ENCODE measurements at places on chromosomes 16 and 17.

GRCh38 chr16:48498769-48499631 is 111.0 kb downstream of the N4BP1 start:
- no peak for DNase-seq

DNA sequence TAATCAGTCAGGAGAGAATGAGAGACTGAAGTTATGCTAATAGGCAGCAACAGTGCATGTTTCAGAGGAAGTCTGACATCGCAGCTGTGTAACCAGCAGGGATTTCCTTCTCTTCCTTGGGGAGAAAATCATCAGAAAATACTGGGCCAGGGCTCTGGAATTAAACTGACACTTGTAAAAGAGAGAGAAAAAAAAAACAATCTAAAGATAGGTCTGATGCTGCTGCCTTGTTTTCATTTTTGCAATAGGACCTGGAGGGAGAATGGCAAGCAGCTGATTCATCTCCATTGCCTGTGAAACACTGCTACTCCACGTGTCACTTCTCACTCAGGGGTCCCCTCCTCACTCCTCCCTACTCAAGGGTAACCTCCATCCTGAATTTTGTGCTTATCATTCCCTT is 17.7 kb upstream of the CORO6 start:
- no peak for DNase-seq

GRCh38 chr16:24748242-24748641 is 18.8 kb downstream of the TNRC6A start:
- DNase-seq: no peak

DNA sequence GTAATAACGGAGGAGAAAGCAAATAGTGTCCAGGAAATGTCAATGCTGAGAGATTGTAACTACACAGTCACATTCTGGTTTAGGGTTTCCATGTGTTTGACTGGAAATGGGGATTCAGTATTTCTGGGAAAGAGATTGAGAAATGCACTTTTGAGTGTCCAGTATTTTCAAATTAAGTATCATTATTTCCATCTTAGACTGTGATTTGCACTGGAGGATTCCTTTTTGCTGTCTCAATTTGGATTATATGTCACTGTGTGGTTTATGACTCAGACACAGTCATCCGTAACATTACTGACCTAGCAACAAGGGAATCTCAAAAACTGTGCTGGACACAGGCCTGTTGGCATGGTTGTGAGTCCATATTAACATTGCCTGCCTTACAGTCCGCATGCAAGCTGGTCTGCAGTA is 681.4 kb downstream of the CDH11 start:
- DNase-seq: no peak

GRCh38 chr17:6046431-6046830 is 23.7 kb upstream of the WSCD1 start:
- no peak for DNase-seq

- no peak for DNase-seq
Observed at GRCh38 chr17:27386206-27387075, 69.8 kb upstream of the KSR1 start.

DNA sequence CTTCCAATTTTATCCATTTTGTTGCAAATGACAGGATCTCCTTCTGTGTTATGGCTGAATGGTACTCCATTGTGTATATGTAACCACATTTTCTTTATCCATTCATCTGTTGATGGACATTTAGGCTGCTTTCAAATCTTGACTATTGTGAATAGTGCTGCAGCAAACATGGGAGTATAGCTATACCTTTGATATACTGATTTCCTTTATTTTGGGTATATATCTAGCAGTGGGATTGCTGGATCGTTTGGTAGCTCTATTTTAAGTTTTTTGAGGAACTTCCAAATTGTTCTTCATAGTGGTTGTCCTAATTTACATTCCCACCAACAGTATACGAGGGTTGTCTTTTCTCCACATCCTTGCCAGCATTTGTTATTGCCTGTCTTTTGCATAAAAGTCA is 67.8 kb downstream of the BRIP1 start:
- DNase-seq: no peak

DNA sequence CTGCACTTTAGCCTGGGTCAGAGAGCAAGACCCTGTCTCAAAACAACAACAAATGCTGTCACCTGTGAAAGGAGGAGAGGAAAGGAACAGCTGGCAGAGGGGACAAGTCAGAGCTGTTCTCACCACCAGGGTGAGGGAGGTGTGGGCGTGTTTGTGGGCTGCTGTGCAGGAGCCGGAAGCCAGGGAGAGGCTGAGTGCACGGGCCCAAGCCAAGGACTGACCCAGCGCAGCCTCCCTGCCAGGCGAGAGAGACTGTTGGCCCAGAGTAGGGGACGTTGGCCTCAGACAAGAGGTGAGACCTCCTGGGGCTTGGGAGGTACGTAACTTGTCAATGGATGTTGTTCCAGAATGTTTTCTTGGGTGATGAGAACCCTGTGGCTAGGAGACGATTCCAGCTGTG is 10.7 kb downstream of the SPNS2 start:
- DNase-seq: no peak

DNA sequence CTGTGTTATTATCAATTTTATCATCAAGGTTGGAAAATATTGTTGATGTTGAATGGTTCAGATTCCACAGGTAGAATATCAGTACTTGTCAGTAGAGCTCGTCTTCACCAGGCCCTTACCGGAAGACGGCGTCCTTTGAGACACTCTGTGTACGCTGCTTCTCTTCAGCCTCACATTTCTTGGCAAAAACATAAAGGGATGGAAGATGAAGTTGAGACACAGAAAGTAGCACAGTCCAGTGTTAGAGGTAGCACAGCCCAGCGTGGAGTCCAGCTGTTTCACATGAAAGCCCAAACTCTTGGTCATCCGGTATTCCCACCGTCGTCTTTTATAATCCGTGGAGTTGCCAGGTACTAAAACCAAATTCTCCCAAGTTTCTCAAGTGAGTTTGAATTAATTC is 30.4 kb downstream of the ATP2C2 start:
- DNase-seq: no peak

DNA sequence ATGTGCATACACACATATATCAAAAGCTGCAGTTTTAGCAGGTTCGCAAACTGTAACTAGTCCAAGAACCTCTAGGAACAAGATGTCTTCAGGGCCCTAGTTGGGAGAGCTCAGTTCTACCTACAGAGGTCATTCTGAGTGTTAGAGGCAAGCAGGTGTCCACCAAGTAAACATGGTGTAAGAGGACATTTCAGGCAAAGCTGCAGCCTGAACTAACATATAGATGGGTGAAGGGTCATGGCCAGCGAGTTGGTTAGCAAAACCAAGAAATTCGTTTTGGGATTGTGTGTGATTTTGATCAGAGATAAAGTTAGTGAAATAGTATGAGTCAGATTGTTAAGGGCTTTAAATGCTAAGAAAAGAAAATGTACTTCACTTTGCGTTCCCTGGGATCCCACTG is 24.6 kb downstream of the C17orf75 start:
- no peak for DNase-seq

GRCh38 chr16:17926866-17927399 is 409.6 kb downstream of the NPIPA8 start:
- DNase-seq: no peak

DNA sequence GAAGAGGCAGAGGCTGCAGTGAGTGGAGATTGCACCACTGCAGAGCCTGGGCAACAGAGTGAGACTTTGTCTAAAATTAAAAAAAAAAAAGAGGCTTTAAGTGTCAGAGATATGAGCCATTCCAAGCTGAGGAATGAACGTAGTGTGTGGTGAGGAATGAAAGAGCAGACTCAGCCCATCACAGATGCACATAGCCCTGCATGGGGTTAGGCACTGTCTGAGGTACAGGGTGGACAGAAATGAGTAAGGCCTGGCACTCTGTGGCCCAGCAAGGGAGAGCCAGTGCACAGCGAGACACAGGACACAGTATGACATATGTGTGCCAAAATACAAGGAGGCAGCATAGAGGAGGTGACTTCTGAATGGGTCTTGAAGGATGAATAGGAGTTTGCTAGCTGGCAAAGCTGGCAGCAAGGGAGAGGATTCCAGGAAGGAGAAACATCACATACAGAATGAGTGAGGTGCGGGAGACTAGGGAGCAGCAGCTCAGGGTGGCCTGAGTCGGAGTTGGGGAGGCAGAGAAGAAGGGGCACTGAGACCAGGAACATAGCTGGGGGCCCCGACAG is 8.7 kb upstream of the ZNF469 start:
- DNase-seq: no peak

GRCh38 chr16:1580256-1580655 is 31.6 kb downstream of the IFT140 start:
- no peak for DNase-seq

- DNase-seq: no peak
Observed at GRCh38 chr16:75340741-75341491, 89.5 kb upstream of the BCAR1 start.

DNA sequence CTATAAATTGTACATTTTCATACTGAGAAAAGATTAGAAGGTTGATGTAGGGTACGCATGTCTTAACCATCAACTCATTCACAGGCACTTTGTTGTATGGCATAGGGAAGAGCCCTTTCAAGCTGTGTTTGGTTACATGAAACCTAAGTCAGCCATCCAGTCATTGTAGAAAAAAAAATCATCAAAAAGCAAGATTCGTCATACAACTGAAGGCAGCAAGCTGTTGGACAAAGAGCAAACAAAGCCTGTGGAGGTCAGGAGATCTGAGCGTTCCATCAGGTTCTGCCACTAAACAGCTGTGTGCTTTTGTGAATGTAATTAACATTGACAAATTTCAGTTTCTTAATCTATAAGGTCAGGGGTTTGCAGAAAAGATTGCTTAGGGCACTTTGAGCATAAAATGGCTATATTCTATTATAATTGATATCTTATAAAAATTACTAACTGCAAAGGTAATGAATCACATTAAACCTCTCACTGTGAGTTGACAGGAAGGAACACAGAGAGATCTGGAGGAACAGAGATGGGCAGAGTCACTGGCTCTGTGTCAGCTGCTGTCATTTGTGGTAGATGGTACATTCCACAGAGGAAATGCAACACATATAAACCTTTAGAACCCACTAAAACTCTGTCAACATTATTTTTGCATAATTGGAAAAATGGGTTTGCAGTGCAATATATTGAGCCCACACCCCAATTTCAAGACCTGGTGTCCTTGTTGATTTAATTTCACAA is 66.3 kb upstream of the MYOCD start:
- DNase-seq: no peak

DNA sequence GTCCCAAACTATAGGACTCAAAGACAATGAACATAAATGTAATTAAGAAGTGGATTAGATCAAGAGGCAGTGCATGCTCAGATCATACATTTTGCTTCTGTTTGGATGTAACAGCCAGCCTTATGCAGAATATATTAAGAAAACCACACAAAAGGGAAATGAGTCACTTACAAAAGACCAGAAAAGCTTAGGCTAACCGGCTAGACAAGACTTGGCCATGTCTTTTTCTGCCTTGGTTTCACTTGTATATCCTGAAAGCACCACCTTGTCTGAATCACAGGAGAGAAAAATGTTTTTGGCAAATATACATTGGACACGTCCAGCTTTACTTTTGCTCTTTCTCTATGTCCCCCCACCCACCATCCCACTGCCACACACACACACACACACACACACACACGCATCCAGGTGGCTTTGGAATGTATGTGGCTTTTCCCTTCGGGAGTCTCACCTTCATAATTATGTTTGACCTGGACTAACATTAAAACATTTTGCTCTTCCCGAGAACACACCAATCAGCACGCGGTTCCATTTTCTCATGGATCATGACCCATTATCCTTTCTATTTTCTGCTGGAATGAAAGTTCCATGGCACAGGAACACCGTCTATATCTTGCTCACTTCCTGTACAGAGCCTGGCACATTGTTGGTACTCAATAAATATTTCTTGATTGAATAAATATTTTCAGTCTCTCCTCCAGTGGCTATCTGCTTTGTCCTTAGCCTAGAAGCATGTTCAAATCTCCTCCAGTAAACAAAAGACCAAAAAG is 64.6 kb downstream of the CDK5R1 start:
- DNase-seq: no peak

- DNase-seq: no peak
Observed at GRCh38 chr17:38320482-38320881, 23.3 kb downstream of the GPR179 start.

DNA sequence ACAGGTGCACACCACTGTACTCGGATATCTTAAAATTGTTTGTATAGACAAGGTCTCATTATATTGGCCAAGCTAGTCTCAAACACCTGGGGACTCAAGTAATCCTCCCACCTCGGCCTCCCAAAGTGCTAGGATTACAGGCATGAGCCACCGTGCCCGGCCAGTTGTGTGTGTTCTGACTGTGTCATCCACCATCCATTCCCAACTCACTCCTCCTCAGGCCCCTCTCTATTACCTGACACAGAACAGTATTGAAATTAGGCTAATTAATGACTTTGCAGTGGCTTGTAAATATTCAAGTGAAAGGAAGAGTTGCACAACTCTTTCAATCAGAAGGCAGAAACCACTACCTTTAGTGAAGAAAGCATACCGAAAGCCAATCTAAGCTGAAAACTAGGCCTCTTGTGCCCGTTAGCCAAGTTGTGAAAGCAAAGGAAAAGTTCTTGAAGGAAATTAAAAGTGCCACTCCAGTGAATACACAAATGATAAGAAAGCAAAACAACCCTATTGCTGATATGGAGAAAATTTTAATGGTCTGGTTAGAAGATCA is 28.7 kb downstream of the GOSR1 start:
- DNase-seq: no peak
